ENCODE measurements at places on chromosomes 5 and 9.

- peak; percentile 37 for DNase-seq
Observed at GRCh38 chr5:38634568-38635369, 78.3 kb upstream of the LIFR start.

- no peak for DNase-seq
Observed at GRCh38 chr5:170632985-170633234, 129.1 kb downstream of the KCNIP1 start.

- DNase-seq, result peak; percentile 40
Observed at GRCh38 chr9:79812099-79812498, 240.3 kb downstream of the TLE4 start.

DNA sequence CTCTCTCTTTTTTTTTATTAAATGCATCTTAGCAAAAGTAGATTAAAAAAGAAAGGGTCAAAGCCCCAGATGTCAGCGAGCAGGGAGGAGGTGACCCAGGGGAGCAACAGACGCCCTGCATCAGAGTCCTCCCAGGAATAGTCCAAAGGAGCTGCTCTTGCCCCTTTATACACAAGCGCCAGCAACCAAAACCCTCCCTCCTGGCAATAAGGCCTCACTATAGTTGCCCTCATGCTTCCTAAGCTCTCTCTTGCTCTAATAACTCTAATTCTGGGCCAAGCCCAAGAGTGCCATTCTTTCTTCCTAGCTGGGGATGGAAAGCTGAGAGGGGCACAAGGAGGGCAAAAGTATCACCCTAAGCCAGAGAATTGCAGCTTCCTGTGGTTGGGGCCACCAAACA lies 26.3 kb downstream of the PCDHGC5 start:
- no peak for DNase-seq

DNA sequence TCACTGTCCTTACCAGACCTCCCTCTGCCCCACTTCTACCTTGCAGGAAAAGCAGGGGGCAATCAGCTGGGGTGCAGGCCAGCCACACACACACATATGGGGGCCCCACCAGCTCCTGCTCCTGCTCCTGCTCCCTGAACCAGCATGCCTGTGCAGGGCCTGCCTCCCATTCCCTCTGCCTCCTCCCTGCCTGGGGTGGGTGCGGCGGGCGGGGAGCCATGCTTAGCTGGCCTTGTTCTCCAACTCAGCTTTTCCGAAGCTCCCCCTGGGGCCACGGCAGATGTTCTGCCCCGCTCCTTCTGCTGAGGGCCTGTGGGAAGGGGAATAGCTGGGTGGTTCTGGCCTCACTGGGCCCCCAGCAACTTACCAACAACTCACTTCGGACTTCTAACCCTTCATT lies 89.8 kb downstream of the ZNF354C start:
- no peak for DNase-seq

DNA sequence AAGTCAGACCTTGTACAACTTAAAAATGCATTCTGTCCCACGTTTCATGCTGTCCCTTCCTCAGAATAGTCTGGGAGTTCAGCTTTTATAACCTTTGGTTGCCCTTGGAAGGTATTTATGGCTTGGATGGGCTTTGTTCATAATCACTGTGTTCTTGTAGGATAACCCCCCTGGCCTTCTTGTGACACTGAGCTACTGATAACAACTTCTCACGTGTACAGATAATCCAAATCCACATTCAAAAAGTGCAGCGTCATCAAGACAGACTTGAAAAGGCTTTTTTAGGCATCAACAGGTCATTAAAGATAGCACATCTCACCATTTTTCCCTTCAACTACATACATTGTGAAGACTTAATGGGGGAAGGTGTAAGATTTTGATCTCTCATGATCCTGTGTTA lies 42.0 kb downstream of the SLC1A3 start:
- DNase-seq, result no peak

DNA sequence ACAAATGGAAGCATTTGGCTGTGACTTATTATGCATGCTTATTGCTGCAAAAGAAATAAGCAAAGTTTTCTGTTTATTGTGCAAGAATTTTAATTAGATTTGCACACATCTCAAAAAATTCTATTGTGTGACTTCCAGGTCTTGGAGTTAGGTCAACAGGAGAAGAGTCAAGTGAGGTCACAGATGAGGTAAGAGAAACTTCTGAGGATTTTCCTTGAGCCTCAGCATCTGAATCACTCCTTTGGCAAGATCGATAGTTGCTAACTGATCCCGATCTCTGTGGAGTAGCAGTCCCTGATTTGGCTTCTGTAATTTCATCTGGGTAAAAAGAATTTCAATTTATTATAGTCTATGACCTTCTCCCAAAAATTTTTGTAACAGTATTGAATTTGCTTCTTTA lies 6.9 kb upstream of the TTC33 start:
- no peak for DNase-seq

DNA sequence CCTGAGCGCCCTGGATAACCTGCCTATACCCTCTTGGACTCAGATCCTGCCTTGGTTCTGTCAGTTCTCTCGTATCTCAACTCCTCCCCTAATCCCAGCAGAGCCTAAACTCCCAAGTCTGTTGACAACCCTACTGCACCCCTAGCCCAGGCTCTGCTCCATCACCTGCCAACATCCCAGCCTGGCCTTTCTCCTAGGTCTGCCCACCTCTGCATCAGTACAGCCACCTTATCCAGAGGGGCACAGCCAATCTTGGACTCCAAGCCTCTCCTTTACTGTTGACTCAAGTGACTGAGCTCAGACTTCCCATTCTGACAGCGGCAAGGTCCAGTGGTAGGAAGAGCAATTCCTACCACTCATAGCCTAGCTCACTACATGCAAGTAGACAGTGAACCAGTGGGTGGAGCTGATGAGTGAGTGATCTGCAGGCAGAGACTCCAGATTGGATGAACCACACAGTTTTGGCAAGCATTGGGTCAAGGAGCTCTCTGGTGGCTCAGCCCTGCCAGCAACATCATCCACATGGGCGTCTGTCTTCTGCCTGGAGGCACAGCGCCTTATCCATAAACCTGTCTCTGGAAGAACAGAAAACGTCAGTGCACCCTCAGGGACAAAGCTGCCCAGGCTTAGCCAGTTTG lies 26.5 kb downstream of the TRMO start:
- DNase-seq, result no peak

DNA sequence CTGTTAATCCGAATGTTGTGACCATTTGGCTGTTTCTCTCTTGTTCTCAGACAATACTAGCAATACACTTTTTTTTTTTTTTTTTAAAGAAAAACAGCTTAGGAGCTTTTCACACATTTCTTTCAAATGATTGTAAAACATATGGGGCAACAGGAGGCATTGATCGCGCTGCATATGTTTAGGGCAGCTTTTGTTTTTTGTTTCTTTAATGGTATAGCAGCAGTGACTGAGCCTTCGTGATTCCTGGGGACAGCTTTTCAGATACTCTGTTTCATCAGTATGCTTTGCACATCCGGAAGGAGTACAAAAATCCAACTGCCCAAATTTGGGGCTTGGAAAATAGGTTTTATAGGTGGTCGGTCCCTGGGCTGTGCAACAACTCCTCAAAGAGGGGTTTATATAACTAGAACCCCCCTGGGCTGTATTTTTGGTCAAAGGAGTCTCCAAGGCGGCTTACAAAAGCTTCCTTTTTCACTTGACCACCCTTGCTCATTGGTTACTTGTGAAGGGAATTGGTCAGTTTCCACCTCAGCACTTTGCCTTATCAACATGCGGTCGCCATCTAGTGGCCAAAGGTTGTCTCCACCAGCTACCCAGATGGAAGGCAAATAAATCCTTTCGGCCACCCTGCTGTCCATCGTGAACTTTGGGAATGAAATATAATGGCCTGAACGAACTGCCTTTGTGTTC lies 91.8 kb downstream of the PDE6A start:
- peak; percentile 52 for DNase-seq

DNA sequence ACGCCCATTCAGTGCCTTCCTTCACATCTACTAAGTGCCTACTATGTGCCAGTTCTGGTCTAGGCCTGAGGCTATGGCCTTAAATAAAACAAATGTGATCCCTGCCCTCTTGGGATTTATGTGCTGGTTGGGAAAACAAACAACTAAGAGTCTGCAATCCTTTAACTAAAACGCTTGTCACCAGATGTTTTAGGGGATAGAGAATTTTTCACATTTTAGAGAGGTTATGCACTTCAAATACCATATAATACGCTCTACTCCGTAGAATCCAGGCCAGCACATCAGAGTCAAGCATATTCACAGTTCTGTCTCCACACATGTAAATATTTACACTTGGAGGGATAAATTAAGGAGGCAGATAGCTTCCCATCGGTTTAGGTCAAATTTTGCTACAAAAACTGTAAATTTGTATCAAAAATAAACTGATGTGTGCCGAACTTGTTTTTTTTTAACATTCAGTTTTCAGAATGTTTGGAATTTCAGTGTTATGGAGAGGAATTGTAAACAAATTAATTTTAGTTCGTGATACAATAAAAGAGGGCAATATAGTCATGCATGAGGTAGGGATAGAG lies 22.0 kb upstream of the ADRA1B start:
- no peak for DNase-seq

DNA sequence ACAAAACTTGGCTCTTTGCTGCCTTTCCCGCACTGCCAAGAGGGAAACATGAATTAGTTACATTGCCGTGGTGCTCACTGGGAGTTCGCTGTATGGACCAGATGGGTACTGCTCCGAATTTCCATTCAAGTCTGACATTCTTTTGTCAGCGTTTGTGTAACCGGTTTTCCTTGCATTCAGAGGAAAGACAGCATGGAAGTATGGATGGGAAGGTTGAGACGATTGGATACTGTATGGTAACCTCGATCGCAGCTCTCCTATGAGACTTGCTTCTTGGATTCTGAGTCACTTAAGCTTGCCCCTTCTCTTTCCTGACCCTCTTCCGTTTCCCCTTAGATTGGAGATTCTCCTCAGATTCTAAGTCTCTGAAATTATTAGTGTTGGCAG lies 625 bp upstream of the UBLCP1 start:
- DNase-seq, result no peak

DNA sequence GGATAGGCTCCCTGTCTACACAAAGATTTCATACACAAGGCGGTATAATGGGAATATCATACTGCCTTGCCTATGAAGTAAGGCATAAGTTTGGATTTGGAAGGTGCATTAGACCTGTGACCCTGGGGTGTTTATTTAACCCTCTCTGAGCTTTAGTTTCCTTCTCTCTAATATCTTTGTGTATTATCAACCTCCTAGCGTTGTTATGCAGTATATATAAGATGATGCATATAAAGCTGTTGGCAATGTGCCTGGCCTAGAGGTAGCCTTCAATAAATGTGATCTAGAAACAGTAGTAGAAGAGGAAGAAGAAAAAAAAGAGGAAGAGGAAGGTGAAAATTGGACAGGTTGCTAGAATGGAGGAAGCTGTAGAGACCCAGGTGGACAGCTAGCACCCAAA lies 311.6 kb upstream of the CLINT1 start:
- no peak for DNase-seq

DNA sequence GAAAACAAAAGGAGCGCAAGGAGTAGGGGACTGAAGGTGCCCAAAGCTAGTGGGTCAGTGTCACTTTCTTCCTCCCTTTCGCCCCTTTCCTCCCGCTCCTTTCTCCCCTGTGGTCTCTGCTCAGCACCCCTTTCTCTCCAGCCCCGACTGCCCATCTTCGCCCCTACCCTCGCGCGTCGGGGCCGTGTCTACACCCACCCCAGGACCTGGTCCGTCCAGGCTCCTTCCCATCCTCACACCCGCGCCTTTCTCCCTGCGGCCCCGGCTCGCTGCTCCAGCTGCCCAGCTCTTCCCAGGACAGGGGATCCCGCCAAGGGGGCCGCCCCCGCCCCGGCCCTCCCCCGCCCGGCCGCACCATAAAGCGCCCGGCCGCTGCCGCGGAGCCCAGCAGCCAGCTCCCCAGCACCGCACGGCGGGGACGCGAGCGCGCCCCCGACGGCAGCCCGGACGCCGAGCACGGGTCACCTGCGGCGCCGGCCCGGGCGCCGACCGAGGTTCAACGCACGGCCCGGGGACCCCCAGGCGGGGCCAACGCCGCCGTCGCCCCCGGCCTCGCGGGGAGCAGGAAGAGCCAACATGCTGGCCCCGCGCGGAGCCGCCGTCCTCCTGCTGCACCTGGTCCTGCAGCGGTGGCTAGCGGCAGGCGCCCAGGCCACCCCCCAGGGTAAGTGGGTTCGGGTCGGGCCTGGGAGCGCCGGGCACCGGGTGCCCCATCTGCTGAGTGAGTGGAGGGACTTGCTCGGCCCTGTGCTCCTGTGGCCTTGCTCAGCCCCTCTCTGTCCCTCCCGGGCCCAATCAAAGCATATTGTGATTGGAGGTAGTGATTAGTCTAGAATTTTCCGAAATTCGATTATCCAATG lies at the start of gene THBS4:
Gene THBS4, plus strand, starts transcription at position 387 of the 860 bp plus-strand sequence. Its CDS starts 190 bp downstream, at position 577.
- DNase-seq, result no peak

DNA sequence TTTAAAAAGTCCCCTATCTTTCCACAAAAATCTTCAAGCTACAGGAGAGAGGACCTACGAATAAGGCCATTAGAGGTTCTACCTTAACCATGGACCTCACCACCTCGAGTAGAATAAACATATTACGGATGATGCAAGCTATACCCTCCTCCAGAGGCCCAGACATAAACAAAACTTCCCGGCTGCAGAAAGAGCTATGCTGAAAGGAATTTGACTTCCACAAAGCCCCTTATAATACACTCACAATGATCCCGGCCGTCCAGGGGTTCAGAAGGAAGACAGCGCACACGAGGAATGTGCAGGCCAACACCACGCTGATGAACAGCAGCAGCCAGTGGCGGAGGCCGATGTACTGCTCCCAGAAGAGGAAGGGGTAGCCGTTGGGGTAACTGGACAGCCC lies 59.0 kb downstream of the PTCH1 start:
- peak; percentile 42 for DNase-seq

- peak; percentile 84 for DNase-seq
Observed at GRCh38 chr9:95189251-95190098, 128.0 kb downstream of the FANCC start.

DNA sequence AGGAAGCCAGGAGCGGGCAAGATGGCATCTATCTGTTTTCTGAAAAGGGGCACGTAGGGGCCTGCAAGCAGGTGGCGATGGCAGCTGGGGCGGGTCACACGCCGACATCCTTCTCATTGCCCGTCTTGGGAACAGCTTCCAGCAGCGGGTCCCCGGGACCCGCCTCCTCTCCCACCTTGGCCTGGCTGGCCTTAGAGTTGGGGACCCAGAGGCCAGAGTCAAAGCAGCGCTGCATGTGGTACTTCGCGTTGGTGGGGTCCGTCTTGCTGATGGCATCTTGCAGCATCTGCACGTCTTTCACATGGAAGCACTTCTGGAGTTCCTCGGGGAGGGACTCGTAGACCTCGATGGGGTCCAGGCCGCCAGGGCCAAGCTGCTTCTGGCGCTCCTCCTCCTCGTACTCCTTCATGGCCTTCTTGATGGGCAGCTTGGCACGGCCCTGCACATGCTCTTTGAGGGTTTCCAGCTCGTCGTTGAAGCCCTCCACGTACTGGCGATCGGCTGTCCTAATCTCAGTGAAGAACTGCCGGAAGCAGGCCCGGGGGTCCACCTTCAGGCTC lies 127.6 kb upstream of the CLINT1 start:
- no peak for DNase-seq

- DNase-seq, result no peak
Observed at GRCh38 chr5:151253605-151253950, 593 bp downstream of the GM2A start.

DNA sequence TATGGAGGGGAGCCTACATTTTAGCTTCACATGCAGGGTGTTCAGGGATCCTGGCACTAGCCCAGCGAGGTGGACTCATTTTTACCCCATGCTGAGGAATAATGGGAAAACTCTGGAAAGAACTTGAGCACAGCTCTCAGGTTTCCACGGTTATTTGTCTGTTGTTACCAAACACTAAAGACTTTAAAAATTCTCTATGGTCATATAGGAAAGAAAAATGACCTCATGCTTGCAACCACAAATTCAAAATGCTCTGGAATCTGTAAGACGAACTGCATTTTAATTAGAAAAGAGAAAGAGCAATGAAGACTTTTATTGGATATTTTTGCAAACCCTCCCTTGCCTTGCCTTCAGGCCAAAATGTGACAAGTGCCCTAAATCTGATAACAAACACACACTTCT lies 606.9 kb downstream of the EBF1 start:
- DNase-seq, result peak; percentile 61

All from astrocyte (in vitro differentiated cells and primary cell).